ENCODE measurements at places on chromosomes 4 and X.
A peak's percentile ranks its signal among the peaks of the same experiment; 100 is the strongest.

- no peak for DNase-seq
- H3K36me3 ChIP-seq, result no peaks in the 10 kb centered on the region
- no peaks in the 10 kb centered on the region for H3K4me1 ChIP-seq
- no peak overlapping the region for H3K27ac ChIP-seq
Measured at GRCh38 chr4:62917649-62918048, 1491.6 kb downstream of the TECRL start.

- no peaks in the 10 kb centered on the region for H3K27me3 ChIP-seq
- no peak overlapping the region for H3K27ac ChIP-seq
- peaks cover 10% of the 10 kb centered on the region for H3K4me1 ChIP-seq
- H3K4me3 ChIP-seq, result no peak overlapping the region
- no peak for DNase-seq
- H3K36me3 ChIP-seq, result no peaks in the 10 kb centered on the region
Measured at GRCh38 chr4:53647547-53647946, 56.3 kb upstream of the LNX1 start.

GRCh38 chr4:21801661-21802385 is 146.7 kb downstream of the KCNIP4 start:
- H3K36me3 ChIP-seq, result no peaks in the 10 kb centered on the region
- H3K4me3 ChIP-seq, result no peak overlapping the region
- no peak for DNase-seq
- no peaks in the 10 kb centered on the region for H3K27me3 ChIP-seq

DNA sequence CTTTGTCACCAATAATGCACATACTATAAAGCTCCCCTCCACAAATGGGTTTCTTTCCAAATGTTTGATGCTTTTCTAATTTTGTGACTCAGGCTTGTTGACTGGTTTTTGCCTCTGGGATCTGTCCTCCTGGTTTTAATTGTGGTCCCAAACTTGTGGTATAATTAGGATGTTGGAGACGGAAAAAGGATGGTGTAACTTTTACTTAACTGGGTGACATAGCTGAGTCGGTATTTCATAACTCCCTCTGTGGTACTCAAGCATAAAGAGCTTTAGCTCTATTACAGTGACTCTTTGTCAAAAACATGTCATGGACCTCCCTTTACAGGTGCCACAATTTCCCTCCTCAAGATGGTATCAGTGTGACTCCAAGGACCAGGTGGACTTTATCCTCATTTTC is 119.7 kb upstream of the RBPJ start:
- H3K27me3 ChIP-seq, result no peaks in the 10 kb centered on the region
- H3K4me1 ChIP-seq, result peaks cover 7% of the 10 kb centered on the region
- no peak overlapping the region for H3K4me3 ChIP-seq
- H3K36me3 ChIP-seq, result no peaks in the 10 kb centered on the region

DNA sequence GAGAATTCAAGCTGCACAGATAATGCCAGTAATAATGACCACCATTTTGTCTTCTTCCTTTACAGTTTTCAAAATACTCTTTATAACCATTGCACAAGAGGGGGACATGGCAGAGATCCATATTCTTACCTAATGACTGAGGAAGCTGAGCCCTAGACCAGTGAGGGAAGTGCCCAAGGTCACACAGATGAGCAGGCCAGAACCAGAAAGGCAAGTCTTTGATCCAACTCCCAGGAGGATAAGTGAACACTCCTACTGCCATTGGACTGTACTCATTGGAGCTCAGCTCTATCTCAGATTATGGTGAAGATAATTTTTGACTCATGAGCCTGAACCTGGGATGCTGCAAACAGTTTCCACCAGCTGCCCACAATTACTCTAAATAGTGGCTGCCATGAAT is 28.6 kb downstream of the AMER1 start:
- no peak overlapping the region for H3K27ac ChIP-seq
- H3K27me3 ChIP-seq, result no peaks in the 10 kb centered on the region
- no peak for DNase-seq
- H3K4me3 ChIP-seq, result no peak overlapping the region
- no peaks in the 10 kb centered on the region for H3K4me1 ChIP-seq
- no peaks in the 10 kb centered on the region for H3K36me3 ChIP-seq

GRCh38 chr4:37868238-37868637 is 22.6 kb upstream of the TBC1D1 start:
- no peaks in the 10 kb centered on the region for H3K36me3 ChIP-seq
- no peak overlapping the region for H3K27ac ChIP-seq
- H3K4me1 ChIP-seq, result peaks cover 10% of the 10 kb centered on the region
- H3K4me3 ChIP-seq, result no peak overlapping the region
- H3K27me3 ChIP-seq, result no peaks in the 10 kb centered on the region
- no peak for DNase-seq

GRCh38 chr4:84877051-84877833 is 89.2 kb downstream of the WDFY3 start:
- DNase-seq, result no peak
- no peak overlapping the region for H3K4me3 ChIP-seq
- H3K27me3 ChIP-seq, result no peaks in the 10 kb centered on the region
- H3K36me3 ChIP-seq, result no peaks in the 10 kb centered on the region

DNA sequence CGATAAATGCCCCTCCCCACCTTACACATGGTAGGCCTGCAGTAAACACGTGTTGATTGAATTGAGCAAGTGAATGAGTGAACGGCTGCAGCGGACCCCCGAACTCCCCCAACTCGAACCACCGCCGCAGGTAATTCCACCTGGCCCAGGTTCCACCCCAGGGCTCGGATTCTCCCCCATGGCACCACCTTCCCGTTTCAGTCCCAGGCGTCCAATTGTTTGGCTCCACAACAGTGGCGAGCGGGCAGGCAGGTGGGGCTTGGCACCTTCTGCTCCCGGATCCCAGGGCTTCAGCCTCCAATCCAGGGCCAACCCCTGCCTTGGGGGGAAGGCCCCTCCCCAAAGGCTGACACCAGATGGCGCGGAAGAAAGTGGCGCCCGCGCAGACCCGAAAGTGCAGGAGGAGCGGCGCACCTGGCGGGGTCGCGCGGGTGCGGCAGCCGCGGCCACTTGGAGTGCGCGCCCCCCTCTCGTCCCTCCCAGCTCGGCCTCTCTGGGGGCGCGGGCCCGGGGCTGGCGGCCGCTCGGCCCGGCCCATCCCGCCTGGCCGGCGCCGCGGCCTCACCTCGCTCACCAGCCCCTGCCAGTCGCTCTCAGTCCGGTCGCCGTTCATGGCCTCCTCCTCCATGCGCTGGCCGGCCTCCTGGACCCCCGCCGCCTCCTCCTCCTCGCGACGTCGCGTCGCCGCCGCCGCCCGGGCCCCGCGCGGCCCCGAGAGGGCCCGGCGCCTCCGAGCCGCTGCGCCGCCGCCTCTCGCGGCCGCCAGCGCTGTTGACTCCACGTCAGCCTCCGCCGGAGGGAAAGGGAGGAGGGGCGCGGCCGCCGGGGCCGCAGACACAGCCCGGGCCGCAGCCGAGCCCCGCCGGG is at the start of gene CCDC149:
CCDC149 (minus strand) TSS at position 791 of the 867 bp plus-strand sequence; CDS start at position 613, 178 bp downstream.
- peak within 1 kb of the TSS; percentile 86 for H3K27ac ChIP-seq
- peaks cover 13% of the 10 kb centered on the region for H3K36me3 ChIP-seq
- H3K27me3 ChIP-seq, result no peaks in the 10 kb centered on the region
- peak; percentile 94 for DNase-seq
- H3K4me1 ChIP-seq, result peaks cover 13% of the 10 kb centered on the region

DNA sequence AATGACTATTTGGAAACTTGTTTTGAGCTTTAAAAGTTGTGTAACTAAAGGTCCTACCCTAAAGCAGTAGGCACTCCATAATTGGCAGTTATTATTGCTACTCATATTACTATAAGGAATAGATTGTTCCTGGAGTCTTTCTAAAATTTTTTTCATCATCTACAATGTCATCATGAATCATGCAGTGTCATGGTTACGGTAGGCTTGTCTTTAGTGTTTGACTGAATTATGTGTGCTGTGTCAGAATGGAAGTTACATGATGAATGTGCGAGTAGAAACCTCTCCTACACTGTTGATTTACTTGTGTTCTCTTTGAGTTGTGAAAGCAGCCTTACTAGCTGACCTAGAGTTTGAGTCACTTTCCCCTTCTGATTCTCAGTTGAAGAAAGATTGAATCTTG is 1099.9 kb downstream of the RAPGEF2 start:
- no peaks in the 10 kb centered on the region for H3K36me3 ChIP-seq
- DNase-seq, result no peak
- H3K27me3 ChIP-seq, result no peaks in the 10 kb centered on the region
- no peaks in the 10 kb centered on the region for H3K4me1 ChIP-seq
- H3K27ac ChIP-seq, result no peak overlapping the region

DNA sequence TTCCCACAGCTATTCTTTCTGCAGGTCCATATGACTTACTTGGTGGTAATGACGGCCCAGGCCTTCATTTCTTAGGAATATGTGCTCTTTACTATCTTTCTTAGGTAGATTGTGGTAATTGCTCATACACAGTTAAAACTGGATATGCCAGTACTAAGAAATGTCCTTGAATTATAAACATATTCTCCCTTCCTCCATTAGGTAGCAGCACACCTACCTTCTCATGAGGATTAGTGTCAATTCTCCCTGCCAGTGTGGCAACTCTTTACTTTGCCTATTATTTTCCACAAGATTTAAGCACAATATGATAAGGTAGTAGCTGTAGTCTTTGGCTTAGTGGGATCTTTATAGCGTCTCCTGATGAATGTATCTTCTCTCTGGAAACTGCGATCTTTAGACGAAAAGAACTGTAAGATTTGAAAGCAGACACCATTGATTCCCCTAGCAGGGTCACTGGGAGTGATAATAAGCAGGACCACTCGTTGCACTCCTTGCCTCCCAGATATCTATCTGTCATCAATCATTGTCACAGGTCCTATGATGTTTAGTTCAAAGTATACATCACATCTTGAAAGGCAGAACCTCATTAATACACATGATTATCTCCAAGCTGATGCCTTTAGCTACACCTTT is 1240.7 kb downstream of the C4orf33 start:
- H3K4me3 ChIP-seq, result no peak overlapping the region
- no peaks in the 10 kb centered on the region for H3K27me3 ChIP-seq
- no peaks in the 10 kb centered on the region for H3K36me3 ChIP-seq
- H3K4me1 ChIP-seq, result no peaks in the 10 kb centered on the region
- no peak overlapping the region for H3K27ac ChIP-seq

DNA sequence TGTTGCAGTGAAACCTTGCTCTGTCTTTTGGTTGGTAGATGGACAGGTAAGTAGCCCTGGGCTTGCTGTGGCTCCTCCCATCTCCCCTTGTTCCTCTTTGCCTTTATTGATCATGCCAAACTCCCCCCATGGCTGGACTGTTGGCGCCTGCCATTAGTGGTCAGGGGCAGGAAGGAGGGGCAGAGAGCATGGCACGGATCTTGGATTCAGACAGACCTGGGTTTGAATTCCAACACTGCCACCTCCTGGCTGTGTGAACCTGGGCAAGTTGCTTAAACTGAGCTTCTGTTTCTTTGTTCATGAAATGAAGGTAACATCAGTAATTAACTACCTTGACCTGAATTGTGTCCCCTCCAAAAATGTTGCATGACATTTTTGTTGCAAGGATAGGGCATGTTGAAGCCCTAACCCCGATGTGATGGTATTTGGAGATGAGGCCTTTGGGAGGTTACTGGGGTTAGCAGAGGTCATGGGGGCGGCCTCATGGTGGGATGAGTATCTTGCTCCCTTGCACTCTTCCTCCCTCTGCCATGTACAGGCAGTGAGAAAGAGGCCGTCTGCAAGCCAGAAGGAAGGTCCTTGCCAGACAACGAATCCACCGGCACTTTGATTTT is 6.0 kb downstream of the SLC2A9 start:
- no peaks in the 10 kb centered on the region for H3K27me3 ChIP-seq
- H3K4me1 ChIP-seq, result peaks cover 6% of the 10 kb centered on the region
- no peaks in the 10 kb centered on the region for H3K36me3 ChIP-seq
- no peak overlapping the region for H3K4me3 ChIP-seq
- DNase-seq, result peak; percentile 72
- no peak overlapping the region for H3K27ac ChIP-seq

GRCh38 chrX:23344904-23345271 is 10.2 kb downstream of the PTCHD1 start:
- no peak overlapping the region for H3K4me3 ChIP-seq
- no peaks in the 10 kb centered on the region for H3K4me1 ChIP-seq
- DNase-seq, result no peak

- no peak overlapping the region for H3K4me3 ChIP-seq
- no peaks in the 10 kb centered on the region for H3K27me3 ChIP-seq
- DNase-seq, result no peak
Measured at GRCh38 chr4:167100120-167100519, 134.2 kb downstream of the SPOCK3 start.

- peak; percentile 4 for DNase-seq
- no peak overlapping the region for H3K27ac ChIP-seq
- H3K36me3 ChIP-seq, result no peaks in the 10 kb centered on the region
- no peaks in the 10 kb centered on the region for H3K27me3 ChIP-seq
- no peaks in the 10 kb centered on the region for H3K4me1 ChIP-seq
- no peak overlapping the region for H3K4me3 ChIP-seq
Measured at GRCh38 chrX:44344194-44344593, 722 bp upstream of the EFHC2 start.

- H3K27ac ChIP-seq, result no peak overlapping the region
- no peaks in the 10 kb centered on the region for H3K4me1 ChIP-seq
- H3K27me3 ChIP-seq, result no peaks in the 10 kb centered on the region
- no peaks in the 10 kb centered on the region for H3K36me3 ChIP-seq
Measured at GRCh38 chr4:54318904-54319303, 89.8 kb downstream of the PDGFRA start.

DNA sequence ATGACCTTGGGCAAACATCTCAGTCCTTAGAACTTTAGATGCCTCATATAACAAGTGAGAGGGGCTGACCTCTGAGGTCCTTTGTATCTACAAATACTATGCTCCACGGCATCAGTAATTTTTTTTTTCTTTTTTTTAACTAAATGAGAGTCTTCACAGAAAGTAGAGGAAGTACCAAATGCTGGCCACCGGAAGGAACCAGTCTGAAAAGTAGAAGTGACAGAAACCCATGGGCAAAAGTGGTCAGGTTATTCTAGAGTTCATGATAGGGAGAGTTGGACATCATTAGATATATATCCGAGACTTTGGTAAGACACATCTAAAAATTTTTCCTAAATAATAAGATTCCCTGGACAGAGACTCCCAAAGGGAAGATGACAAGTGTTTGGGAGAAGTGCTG is 53.7 kb downstream of the COQ2 start:
- no peaks in the 10 kb centered on the region for H3K27me3 ChIP-seq
- no peak overlapping the region for H3K27ac ChIP-seq
- no peak overlapping the region for H3K4me3 ChIP-seq
- no peaks in the 10 kb centered on the region for H3K36me3 ChIP-seq
- no peaks in the 10 kb centered on the region for H3K4me1 ChIP-seq

GRCh38 chrX:120334603-120335002 is 23.3 kb upstream of the TMEM255A start:
- no peaks in the 10 kb centered on the region for H3K4me1 ChIP-seq
- H3K27me3 ChIP-seq, result no peaks in the 10 kb centered on the region

GRCh38 chrX:23396263-23396662 is 61.6 kb downstream of the PTCHD1 start:
- DNase-seq, result no peak
- H3K27me3 ChIP-seq, result no peaks in the 10 kb centered on the region
- no peaks in the 10 kb centered on the region for H3K36me3 ChIP-seq
- no peak overlapping the region for H3K4me3 ChIP-seq
- H3K4me1 ChIP-seq, result no peaks in the 10 kb centered on the region
- H3K27ac ChIP-seq, result no peak overlapping the region

DNA sequence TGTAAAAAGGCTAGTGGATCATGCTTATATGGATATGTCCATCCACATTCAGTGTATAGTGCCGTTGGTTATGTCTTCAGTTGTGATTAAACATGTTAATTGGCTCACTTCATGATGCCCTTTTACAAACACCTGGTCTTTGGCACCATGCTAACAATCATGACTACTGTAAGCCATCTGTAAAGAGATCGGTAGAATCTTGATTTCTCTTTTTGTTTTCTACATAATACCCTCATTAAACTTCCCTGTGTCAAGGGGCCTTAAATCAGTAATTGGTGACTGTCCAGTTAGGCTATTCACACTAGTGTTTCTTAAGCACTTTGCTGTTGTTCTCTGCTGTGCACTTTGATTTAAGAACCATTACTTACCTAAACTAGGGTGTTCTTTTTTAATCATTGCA is 475.2 kb downstream of the RPA4 start:
- H3K27me3 ChIP-seq, result no peaks in the 10 kb centered on the region
- no peak overlapping the region for H3K4me3 ChIP-seq
- no peak overlapping the region for H3K27ac ChIP-seq
- no peaks in the 10 kb centered on the region for H3K4me1 ChIP-seq
- DNase-seq, result no peak

Data from thyroid gland (tissue), 4 donors.